ENCODE measurements at places on chromosomes 13 and 19.

DNA sequence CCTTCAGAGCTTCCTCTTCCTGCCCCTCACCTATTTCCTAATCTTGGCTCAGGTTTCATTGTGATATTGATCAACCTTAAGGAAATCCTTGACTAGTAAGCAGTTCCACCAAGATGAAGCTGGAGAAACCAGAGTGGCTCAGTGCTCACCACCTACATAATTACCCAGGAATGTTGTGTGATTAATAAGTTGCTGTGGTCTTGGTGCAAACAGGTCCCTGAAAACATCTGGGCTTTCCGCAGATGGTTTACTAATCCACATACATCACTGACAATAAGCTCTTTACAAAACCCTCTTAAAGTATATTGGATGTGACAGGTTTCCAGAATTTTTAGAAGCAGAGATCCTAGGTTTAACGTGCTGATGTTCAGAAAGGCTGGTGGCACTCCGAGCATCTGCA lies 8.6 kb upstream of the SERP2 start:
- no peak for DNase-seq

DNA sequence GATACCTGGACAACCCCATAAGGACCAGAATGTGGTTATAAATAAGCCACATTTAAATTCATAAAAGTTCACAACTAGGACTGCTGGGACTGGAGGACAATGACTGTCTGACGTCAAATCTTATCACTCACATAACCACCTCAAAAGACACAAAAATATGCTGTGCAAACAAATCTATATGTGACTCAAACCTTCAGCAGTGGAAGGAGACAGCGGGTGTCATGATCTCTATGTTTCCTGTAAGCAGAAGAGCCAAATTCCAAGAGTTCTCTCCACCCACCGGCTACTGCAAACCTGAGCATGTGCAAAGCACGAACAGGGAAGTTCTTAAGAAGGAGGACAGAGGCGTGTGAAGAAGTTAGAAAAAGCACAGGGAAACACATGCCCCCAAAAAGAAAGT lies 113.2 kb downstream of the MYCBP2 start:
- no peak for DNase-seq

DNA sequence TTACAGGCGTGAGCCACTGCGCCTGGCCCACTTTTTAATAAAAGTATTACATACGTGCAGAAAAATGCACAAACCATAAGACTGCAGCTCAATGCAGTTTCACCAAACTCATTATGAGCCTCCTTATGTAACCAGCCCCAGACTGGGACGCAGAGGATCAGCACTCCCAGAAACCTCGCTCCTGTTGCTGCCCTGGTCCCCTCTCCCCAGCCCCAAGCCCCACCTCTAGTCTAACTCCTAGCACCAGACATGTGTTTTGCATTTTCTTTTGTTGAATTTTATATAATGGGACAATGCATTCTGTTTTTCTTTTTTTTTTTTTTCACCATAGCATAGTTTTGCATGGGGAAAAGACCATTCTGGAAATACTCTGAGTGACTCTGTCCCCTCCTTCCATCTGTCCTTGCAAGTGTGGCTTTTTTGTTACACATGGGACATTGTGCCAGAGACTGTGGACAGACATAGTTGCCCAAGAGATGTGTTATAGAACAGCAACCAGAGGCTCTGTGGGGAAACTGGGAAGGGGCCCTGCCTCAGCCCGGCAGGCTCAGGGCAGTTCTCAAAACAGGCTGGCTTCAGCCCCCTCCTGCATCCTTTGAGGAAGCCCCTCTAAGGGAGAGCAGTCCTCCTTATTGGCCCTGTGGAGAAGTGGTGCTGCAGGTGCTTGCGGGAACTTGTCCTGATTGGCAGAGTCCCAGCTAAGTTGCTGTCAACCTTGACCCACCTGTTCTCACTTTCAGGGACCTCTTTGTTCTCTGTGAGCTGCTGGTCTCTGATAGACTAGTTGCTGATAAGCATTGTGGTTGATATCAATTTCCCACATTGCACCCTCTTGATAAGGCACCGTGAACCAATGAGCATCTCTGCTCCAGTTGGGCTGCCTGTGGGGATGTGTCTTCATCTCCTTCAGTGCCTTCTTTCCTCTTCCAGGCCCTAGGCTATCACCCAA lies 13.8 kb upstream of the OLFM4 start:
- DNase-seq = no peak

- DNase-seq = no peak
These were observed 8.4 kb downstream of the CSNK1A1L start for GRCh38 chr13:37097076-37097475.

DNA sequence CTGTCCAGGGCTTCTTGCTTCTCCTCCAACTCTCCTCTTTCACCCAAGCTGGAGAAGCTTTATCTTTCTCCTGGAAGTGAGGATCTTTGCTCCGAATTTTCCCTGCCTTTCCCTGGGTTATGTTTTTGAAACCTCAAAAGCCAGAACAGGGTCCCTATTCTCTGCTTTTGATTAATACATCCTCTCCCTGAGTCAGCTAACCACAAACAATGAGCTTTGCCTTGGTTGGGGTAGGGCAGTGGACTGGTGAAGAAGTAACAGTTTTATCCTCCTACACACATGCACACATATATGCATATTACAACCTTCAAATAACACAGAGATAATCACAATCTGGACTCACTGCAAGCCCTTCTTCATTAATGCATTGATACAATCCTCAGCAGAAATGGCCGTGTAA lies 44.6 kb downstream of the DLEU7 start:
- no peak for DNase-seq

Data from activated T-cell treated with anti-CD3 and anti-CD28 coated beads for 4 hours (primary cell).